ENCODE measurements at places on chromosomes 1 and 21.

DNA sequence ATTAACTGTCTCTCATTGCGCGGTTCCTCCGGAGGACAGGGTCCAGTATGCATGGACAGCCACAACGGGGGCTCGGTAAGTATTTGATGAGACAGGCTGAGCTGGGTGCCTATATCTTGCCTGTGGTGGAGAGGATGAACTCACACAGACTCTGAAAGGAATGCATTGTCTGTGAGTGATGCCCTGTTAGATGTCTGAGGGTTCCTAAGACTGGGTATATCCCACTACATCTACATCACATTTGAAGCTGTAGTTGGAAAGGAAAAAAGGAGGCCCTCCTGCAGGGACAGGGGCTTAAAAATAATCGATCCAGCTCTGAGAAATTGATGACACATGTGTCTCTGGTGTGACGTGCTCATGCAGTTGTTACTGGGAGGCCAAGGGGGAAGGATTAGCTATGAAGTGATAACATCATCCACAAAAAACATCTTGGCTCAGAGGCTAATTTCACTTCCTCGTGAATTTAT lies 1.9 kb downstream of the ADARB1 start:
- no peak for DNase-seq

DNA sequence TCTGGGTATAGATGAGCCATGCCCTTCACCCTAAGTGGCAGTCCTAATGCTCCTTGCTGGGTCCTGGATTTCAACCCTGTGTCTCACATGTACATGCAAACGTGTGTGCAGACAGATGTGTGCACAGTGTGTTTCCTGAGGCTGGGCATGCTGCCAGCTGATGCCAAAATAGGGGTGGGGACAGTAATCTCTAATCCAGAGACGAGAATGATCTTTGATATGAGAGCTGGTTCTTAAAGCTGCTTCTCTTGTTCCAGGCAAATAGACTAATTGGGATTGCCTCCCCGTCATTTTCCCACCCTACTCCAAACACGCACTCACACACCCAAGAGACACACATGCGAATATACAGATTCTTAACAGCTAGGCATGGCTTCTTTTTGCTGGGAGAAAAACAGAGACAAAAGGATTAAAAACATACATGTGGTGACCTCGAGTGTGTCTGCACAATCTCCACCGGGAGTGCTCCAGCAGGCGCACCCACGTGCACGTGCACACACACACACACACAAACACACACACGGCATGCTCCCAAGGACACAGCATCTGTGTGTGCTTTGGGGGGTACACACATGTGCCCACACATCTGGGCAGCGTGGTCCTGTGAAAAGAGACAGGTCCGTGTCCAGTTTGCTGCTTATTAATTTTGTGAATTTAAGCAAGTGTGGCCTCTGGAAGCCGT lies 102.1 kb upstream of the ZBTB40 start:
- DNase-seq = no peak

DNA sequence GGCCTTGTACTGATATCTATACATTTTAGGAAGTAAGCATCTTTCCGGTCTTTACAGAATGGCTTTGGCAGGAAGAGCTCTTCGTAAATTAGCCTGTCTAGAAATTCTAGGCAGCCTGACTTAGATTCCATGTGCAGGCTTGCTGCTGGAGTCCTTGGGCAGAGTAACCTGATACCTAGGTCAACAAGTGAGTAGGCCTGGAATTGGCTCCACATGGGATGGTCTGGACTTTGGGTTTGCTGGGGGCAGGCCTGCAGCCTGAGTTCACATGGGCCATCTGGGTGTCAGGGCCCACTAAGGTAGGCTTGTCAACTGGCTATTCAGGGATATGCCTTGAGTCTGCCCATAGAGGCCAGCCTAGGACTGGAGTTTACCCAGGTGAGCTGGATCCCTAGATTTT lies 59.6 kb upstream of the CYYR1 start:
- no peak for DNase-seq

GRCh38 chr1:230300322-230301301 lies 125.5 kb downstream of the PGBD5 start:
- no peak for DNase-seq

GRCh38 chr1:109664671-109665070 lies 3.2 kb upstream of the GSTM2 start:
- no peak for DNase-seq

DNA sequence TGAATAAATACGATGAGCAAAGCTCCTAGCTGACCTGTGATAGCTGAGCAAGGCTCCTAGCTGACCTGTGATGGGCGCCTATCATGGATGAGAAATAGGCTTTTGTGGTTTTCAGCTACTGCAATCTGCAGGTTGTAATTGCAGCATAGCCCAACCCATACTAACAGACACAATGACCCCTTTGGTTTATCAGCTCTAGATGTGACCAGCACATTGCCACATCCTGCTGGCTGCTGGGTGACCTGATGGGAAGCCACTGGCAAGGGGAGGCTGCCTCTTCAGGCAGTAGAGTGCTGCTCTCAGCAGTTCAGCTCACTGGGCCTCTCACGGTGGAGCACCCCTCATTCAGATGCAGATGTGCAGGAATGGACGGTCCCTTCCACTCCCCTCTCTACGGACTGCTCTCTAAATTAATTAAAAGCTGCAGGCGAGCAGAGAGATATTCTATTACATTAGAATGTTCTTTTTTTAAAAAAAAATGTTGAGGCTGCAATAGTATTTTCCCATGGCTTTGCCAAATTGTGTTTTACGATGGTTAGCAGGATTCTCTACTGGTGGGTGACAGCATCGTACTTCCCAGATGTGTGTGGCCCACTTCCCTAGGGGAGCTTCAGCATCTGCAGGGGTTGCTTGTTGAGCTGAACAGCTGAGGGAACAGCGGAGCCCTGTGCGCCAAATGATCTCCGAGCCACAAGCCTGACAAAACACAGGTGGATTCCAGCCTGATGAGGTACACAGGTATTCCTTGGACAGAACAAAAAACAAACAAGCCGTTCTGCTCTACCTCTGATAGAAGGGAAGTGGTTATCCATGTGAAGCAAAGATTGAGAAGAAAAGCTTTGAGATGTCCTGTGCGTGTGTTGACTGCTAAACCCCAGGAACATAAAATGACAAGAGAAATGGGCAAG lies 65.0 kb downstream of the SYT6 start:
- DNase-seq = no peak

DNA sequence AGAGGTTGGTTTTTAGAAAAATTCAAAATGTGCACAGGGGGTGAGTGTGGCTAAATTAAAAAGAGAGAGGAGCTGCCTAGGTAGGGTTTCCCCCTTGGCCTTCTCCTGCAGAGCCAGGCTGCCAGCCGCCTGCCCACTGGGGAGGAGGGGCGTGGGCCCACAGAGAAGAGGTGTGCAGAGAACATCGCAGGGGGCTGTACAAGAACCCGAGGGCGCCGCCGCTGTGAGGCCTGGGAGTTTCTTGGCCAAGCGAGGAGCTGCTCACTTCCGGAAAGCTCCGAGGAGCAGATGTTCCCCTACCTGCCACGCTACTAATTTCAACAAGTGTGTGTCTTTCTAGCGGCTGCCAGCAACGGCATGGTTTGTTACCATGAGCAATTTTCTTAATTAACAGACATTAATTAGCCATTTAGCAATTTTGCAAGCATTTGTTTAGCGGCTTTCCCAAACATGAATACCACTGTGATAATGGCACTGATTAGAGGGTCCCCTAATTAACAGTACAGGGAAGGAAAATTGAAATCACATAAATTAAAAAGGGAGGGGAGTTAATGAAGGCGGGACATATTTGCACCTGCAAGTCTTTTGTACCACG lies 59.7 kb downstream of the MRPL37 start:
- DNase-seq = no peak

GRCh38 chr1:164868990-164869389 lies 310.0 kb downstream of the PBX1 start:
- no peak for DNase-seq

GRCh38 chr1:52532731-52533327 lies 20.1 kb downstream of the TUT4 start:
- DNase-seq = no peak

DNA sequence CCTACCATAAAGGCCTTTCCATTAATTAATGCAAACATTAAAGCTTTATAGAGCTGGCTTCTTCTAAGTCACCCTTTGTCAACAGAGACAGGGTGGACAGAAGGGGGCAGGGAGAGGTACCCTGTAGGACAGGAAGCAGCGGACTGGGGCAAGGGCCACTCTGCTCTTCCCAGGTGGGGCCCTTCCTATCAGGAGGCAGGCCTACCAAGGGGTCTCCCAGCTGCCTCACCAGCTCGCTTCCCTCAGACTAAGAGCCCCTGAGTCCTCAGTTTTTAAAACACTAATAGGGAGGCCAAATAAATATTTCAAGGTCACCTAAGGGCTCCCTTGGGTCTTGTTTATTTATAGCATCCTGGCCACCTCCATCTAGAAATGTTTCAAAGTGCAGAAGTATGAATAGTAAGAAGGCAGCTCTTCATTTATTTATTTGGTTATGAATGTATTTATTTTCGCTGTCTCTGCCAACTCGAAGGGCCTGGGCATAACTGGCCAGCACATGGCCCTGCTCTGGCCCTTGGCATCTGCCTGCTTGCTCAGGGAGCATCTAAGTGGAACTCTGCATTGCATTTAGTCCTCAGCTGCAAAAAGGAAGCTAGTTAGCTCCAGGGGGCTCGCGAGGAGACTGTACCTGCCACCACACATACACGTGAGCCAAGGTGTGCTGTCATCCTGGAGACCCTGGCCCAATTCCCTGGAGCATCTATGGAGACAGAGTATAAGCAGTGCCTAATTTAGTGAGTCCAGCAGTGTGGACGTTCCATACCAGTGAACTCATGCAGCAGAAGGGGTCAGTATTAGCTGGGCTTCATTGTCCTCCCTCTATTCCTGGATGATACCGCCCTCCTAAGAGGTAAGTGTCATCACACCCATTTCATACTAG lies 395.1 kb upstream of the VAMP3 start:
- DNase-seq = no peak

DNA sequence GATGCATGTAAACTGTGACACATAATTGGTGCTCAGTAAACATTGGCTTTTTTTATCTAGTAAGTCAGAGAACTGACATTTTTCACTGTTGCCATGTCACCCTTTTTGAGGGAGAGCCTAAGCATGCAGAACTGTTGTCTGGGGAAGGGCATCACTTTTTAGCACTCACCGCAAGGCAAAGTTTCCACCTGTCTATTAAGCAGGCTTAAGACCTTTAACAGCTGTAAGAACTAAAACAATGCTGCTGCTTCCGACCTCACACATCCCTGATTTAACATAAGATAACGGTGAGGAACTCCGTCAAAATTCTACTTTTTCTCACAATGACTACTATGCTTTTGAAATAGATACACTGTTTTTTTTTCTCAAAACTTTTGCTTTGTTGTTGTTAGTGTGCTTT lies 554.8 kb downstream of the NUF2 start:
- DNase-seq = no peak

GRCh38 chr1:233383984-233384383 lies 56.5 kb downstream of the MAP3K21 start:
- no peak for DNase-seq

DNA sequence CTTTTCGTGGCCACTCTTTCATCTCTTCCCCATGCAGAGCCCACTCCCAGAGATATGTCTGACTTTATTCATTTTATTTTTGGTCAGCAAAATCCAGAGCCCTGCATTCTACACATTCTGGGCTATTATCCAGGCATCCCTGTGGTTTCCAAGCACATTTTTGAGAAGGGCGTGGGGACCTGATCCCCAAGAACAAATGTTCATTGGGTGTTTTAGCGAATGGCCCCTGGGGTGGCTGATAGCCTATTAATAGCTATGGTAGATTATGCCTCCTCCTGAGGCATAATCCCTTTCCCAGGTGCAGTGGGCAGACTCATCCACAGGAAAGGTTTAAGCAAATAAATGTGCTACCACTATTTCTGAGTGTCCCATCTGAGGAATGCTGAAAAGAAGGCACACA lies 511.8 kb upstream of the USP24 start:
- no peak for DNase-seq

DNA sequence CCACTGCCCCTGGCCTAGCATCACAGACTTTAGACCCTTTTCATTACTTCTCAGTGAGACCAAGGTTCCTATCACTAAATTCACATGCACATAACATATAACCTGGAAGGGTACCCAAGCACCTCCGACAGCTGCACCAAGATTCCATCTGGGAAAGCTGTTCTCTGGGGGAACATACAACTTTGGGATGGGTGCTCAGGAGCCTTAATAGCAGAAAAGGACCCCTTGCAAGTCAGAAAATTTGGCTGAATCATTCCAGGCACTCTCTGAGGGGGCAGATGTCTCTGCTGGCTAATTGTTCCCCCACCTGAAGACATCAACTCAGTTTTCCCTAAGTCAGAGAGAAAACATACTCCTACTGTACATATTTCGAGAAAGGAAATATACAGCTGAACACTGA lies 41.3 kb upstream of the PSEN2 start:
- DNase-seq = no peak

DNA sequence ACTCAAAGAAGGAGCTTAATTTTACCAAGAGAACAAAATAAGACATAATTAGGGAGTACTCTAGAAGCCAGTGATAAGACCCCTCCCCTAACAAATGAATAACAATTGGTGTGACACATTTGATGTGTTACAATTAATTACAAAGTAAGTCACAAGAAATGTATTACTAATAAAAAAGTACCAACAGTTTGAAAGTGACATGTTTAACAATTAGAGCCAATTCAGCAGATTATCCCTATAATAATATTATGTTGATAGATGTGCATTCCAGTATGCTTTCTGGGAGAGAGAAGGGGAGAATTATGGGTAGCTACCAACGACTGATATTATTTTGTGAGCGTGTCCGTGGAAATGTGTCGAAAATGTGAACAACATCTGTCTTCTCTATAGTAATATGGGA lies 19.1 kb downstream of the CTSK start:
- no peak for DNase-seq

- no peak for DNase-seq
Observed at GRCh38 chr1:7594714-7595295, 176.3 kb upstream of the VAMP3 start.

GRCh38 chr1:93815366-93816110 lies 63.5 kb downstream of the DNTTIP2 start:
- no peak for DNase-seq

DNA sequence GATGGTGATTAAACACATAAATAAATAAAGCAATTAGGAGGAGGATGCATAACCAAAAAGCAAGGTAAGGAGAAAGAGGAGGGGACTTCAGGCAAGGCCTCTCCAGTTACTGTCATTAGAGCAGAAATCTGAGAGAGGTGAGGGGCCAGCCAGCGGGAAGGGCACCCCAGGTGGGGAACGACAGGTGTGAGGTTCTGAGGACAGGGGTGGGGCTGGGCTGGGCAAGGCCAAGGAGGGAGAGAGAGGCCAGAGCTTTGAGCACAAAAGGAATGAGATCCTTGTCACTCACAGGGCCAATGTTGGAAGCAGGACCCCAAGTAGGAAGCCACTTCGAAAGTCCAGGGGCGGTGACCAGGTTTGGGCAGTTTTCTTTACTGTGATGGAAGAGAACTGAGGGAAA lies 182.2 kb upstream of the RAB4A start:
- DNase-seq = no peak

Measured in activated T-helper 1 cell treated with anti-CD3 and anti-CD28 coated beads, Interleukin-2, amount 50 U/mL, for 16 hours (primary cell).